ENCODE measurements at places on chromosomes 16 and 17.

- no peak for DNase-seq
These were observed 2.6 kb downstream of the GPR142 start for GRCh38 chr17:74369665-74370490.

DNA sequence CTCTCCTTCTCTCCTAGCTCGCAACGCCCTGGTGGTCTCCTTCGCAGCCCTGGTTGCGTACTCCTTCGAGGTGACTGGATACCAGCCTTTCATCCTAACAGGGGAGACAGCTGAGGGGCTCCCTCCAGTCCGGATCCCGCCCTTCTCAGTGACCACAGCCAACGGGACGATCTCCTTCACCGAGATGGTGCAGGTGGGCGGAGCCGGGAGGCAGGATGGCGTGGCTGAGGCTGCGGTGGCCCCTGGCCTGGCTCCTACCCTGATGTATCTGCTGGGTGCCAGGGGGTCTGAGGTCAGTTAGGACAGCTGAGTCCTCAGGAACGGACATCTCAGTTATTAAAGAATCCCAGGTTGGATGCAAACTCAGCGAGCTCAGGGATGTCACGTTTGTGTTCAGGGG, 16.7 kb downstream of the SLC26A11 start:
- no peak for DNase-seq

GRCh38 chr17:4810696-4811290, 3.8 kb downstream of the PLD2 start:
- DNase-seq: no peak

GRCh38 chr16:82083710-82084353, 48.8 kb downstream of the HSD17B2 start:
- no peak for DNase-seq

DNA sequence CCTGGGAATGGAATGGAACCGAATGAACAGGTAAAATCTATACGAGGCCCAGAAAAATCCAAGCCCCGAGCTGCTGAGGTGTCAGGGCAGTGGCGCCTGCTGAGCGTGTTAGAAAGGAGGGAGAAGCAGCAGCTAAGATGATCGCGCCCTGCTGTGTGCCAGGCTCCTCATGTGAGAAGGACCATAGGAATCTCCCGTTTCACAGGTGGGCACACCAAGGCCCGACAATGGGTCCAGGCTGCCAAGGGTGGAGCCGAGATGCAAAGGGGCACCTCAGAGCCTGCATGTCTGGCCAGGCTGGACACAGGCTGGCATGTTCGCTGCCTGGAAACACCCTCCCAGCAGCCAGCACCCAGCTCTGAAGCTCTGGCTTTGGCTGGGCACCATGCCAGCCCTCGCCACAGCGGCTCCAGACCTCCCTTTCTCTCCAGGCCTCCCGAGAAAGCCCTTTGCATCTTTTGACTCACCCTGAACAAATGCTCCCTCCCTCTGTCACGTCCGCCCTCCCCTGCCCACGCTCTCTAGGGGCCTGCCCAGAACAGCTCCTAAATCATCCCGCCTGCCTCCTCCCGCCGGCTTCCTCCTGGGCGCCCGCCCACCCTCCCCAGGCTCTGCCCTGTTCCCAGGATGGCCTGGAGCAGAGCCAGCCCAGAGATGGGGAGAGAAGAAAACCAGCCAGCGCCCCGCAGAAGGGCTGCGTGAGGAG, 217.8 kb upstream of the GSE1 start:
- DNase-seq: peak; percentile 99

GRCh38 chr17:55354941-55355340, 66.7 kb downstream of the MMD start:
- DNase-seq: no peak

- no peak for DNase-seq
These were observed 56.2 kb downstream of the ADCY9 start for GRCh38 chr16:4060009-4060408.

GRCh38 chr17:20989991-20990855, 52.6 kb downstream of the USP22 start:
- no peak for DNase-seq

DNA sequence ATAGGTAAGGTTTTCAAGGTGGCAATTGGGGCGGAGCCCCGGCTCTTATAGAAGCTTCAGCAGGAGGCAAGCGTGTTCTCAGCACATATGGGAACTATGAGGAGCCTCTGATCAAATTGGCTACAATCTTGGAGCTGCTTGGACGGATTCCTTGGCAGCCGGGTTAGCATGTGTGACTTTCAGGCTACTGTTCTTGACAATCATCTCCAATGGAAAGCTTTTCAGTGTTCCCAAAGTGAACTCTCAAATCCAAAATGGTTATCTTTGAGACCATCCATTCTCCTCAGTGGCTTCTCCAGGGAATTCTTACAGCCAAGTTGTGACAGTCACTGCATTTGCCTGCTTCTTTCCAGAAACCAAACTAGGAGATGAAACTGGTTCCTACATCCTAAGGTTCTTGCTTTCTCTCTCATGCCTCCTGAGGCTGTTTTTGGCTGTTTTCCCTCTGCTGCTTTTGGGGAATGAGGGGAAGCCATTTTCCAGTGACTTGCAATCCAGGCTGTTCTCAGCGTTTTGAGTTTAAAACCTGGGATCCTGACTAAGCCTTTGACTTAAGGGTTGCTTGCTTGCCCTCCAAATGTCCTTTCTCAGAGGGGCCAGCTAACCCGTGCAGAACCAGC, 10.9 kb downstream of the HAS3 start:
- no peak for DNase-seq

- DNase-seq: no peak
These were observed 40.8 kb downstream of the YPEL2 start for GRCh38 chr17:59372138-59372751.

DNA sequence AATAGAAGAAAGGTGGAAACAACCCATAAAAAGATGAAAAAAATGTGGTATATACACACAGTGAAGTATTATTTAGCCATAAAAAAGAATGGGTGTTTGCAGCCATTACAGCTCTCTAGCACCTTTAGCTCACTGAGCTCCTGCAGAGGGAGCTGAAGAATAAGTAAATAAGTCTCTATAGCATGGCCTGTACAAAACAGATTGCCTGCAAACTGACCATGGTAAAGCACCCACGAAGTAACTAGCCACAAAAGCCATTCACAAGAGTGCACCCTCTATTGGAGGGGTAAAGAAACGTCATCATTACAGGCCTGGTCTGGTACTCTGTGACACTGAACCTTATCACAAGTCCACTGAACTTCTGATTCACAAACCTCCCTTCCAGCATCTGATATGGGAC, 76.3 kb downstream of the USP32 start:
- DNase-seq: peak; percentile 19

GRCh38 chr17:46037722-46038255, 38.7 kb downstream of the STH start:
- DNase-seq: no peak

DNA sequence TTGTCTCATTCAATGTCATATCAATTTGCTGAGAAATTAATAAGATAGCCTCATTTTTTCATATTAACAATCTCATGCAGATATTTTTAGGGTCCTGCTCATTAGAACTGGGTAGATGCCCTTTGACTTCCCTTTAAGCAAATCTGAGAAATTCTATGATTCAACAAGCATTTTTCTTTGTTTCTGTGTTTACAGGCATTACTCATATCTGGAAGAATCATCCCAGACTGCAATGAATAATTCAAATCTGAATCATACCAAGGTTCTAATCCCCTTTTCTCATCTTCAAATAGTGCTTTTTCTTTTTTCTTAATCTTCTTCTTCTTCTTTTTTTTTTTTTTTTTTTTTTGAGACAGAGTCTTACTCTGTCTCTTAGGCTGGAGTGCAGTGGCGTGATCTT, 69.2 kb upstream of the KIFC3 start:
- DNase-seq: peak; percentile 53

DNA sequence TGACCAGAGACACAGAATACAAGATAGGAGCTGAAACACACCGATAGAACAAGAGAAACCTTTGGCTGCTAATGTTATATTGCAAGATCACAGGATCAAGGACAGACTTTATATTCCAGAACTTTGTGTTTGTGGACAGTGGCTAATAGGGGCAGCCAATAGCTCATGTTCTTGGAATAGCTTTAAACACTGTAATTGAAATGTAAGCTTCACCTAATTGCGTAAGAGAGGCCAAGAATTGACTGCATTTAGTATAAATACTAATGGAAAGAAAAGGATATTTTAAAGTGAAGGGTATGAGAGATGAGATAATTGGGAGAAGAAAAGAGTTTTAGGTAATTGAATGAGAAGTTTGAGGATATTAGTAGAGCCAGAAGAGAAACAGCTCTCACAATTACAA, 758.8 kb downstream of the CDH11 start:
- DNase-seq: no peak

DNA sequence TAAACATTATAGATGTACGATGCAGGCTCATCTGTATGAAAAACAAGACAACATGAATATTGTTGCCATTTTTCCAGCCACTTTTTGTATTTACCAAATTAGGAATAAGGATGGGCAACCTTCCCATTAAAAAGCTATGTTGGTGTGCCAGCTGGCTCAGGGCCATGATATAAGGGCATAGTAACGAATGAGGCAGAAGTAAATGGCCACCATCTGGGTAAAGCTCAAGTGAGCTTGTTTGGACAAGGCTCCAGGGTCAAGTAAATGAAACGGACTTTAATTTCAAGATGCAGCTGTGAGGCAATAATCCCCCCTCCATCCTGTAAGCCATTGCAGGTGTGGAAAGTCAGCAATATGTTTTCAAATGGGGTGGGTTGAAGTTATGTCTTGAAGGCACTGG, 930.9 kb upstream of the CDH8 start:
- DNase-seq: no peak

GRCh38 chr16:87654826-87655225, 52.5 kb downstream of the JPH3 start:
- no peak for DNase-seq

All from ACHN (cell line).